ENCODE measurements at places on chromosomes 16 and 17. TPM values are rescaled to one million over a fixed set of nuclear protein-coding genes. Genes with fewer than 3 reads are reported as not detected.

INO80E gene
- 102 TPM for total RNA-seq

MEIOB gene
- total RNA-seq = not detected

CD300C gene
- total RNA-seq = 3.9 TPM

GRCh38 chr17:42775534-42776098, 2.4 kb downstream of the VPS25 start:
- no peak overlapping the region for H3K4me3 ChIP-seq
- DNase-seq = no peak
- H3K27me3 ChIP-seq = no peaks in the 10 kb centered on the region
- H3K36me3 ChIP-seq = peaks cover 53% of the 10 kb centered on the region

DNA sequence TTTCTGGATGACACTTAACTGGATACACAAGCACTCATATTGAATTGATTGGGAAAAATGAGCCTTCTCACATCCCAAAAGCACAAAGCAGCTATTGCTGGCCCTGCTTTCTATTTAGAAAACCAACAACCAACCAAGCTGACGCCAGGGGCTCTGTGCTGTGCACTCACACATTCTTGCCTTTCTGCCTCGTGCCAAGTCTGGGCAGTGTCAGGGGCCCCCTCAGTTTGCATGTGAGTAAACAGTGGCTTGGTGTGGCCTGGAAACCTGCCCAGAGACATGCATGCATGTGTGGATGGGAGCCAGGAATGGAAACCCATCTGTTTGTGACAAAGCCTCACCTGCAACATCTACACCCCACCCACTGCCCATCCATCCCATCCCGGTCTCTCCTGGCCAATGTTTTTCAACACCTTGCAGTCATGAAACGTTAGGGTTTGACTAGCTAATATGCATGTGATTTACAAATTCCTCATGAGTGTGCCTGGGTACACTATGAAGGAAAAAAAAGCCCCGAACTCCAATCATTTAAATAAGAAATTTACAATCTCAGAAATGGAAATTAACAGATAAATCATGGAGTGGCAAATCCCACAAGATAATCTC, 20.4 kb downstream of the MIEF2 start:
- no peak for DNase-seq
- H3K36me3 ChIP-seq = peaks cover 54% of the 10 kb centered on the region
- no peaks in the 10 kb centered on the region for H3K4me1 ChIP-seq
- H3K4me3 ChIP-seq = no peak overlapping the region

GRCh38 chr17:39724731-39725130, 5.6 kb downstream of the MIEN1 start:
- H3K4me3 ChIP-seq = no peak overlapping the region
- no peak for DNase-seq

GRCh38 chr17:82869536-82869935, 29.7 kb upstream of the ZNF750 start:
- no peaks in the 10 kb centered on the region for H3K27me3 ChIP-seq
- DNase-seq = no peak
- H3K4me1 ChIP-seq = peaks cover 36% of the 10 kb centered on the region

Measured in activated CD4-positive, alpha-beta memory T cell treated with anti-CD3 and anti-CD28 coated beads, Interleukin-2, amount 10 ng/mL, durations not matched to agents 7 days and 5 days (primary cell).